ENCODE measurements at places on chromosomes 3 and 15. TPM values are rescaled to one million over a fixed set of nuclear protein-coding genes. Genes with fewer than 3 reads are reported as not detected.

- no peaks in the 10 kb centered on the region for H3K4me1 ChIP-seq
- H3K36me3 ChIP-seq, result no peaks in the 10 kb centered on the region
- no peak overlapping the region for H3K4me3 ChIP-seq
These were observed 230.2 kb downstream of the ZNF621 start for GRCh38 chr3:40754994-40755393.

DNA sequence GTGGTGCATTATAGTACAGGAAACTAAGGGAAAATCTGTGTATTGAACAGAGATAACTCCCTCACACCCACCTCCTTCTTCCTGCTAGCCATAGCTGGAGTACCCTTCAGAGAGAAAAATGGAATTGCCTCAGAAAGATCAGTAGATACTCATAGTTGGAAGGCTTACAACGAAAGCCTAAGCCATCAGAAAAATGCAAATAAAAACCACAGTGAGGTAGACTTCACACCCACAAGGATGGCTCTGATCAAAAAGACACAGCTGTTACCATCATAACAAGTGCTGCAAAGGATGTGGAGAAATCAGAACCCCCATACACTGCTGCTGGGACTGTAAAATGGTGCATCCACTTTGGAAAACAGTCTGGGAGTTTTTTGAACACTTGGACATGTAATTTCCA, 7.4 kb upstream of the DLG1 start:
- no peaks in the 10 kb centered on the region for H3K36me3 ChIP-seq
- no peak overlapping the region for H3K27ac ChIP-seq
- no peak overlapping the region for H3K4me3 ChIP-seq
- H3K27me3 ChIP-seq, result no peaks in the 10 kb centered on the region

DNA sequence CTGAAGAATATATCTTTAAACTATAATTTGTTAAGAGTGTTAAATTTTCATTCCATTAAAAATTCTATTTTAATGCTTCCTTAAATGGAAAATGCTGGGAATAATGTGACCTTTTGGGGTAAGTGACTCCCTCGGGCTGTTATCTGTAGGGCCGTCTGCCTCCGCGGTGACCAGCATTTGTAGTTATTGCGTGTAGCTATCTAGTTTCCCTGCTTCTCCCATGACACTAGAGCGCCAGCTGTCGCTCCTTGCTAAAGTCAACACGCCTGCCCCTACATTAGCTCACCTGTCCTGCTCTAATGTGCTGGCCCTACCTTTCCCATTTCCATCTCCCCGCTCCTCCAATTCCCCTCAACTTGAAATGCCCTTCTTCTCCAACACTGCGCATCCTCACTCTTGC, 12.4 kb upstream of the CHRM5 start:
- H3K27me3 ChIP-seq, result no peaks in the 10 kb centered on the region
- no peak overlapping the region for H3K27ac ChIP-seq
- peaks cover 2% of the 10 kb centered on the region for H3K4me1 ChIP-seq
- no peak overlapping the region for H3K4me3 ChIP-seq

GRCh38 chr15:89293012-89293411, 41.6 kb downstream of the POLG start:
- H3K27ac ChIP-seq, result no peak overlapping the region
- no peaks in the 10 kb centered on the region for H3K36me3 ChIP-seq
- H3K4me3 ChIP-seq, result no peak overlapping the region
- H3K27me3 ChIP-seq, result no peaks in the 10 kb centered on the region
- DNase-seq, result no peak

GRCh38 chr3:151462278-151462780, 1.5 kb upstream of the IGSF10 start:
- H3K4me1 ChIP-seq, result no peaks in the 10 kb centered on the region
- H3K36me3 ChIP-seq, result no peaks in the 10 kb centered on the region
- no peaks in the 10 kb centered on the region for H3K27me3 ChIP-seq
- H3K4me3 ChIP-seq, result no peak overlapping the region

GRCh38 chr3:89414270-89414669, 306.8 kb downstream of the EPHA3 start:
- no peak overlapping the region for H3K4me3 ChIP-seq
- no peak overlapping the region for H3K27ac ChIP-seq
- H3K27me3 ChIP-seq, result no peaks in the 10 kb centered on the region

DNA sequence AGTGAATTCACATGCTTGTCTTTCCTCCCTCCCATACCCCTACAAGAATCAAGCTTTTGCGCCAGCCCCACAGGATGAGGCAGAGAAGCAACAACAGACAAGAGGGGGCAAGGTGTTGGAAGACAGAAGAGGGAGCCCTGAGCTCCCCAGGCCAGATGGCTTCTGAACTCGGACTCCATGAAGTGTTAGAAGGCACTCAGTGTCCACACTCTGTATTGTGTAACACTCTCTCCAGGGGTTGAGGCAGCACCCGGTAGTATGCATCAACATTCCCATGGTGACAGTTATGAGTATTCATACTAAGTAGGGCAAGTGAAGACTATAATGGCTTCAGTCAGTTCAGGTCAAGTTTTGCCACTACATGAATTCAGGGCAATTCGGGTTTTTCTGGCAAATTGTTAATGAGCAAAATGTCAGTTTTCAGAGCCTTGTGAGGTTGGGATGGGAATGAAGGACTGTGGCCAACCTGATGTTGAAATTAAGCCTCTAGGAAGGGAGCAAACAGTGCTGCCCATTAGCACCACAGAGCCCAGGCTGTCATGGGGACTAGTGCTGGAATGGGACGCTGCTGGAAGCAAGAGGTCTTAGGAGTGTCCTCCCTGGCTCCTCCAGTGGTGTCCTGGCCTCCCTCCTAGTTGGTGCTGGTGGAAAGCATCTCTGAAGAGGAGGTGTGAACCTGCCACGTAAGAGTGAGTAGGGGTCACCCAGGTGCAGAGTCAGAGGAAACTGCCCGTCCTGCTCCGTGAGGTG, 79.4 kb downstream of the KLF15 start:
- H3K36me3 ChIP-seq, result no peaks in the 10 kb centered on the region
- no peak overlapping the region for H3K4me3 ChIP-seq
- DNase-seq, result no peak
- H3K27me3 ChIP-seq, result no peaks in the 10 kb centered on the region
- no peak overlapping the region for H3K27ac ChIP-seq

- peaks cover 6% of the 10 kb centered on the region for H3K36me3 ChIP-seq
- no peak overlapping the region for H3K27ac ChIP-seq
- peaks cover 30% of the 10 kb centered on the region for H3K4me1 ChIP-seq
These were observed 1.2 kb upstream of the HYAL1 start for GRCh38 chr3:50304601-50305000.

- H3K4me3 ChIP-seq, result no peak overlapping the region
- no peaks in the 10 kb centered on the region for H3K36me3 ChIP-seq
- no peaks in the 10 kb centered on the region for H3K4me1 ChIP-seq
- H3K27ac ChIP-seq, result no peak overlapping the region
- DNase-seq, result peak; percentile 36
- no peaks in the 10 kb centered on the region for H3K27me3 ChIP-seq
These were observed 462.1 kb downstream of the MFSD1 start for GRCh38 chr3:159263750-159264553.

GRCh38 chr3:52671676-52672075, 14.0 kb downstream of the PBRM1 start:
- H3K27me3 ChIP-seq, result no peaks in the 10 kb centered on the region

GRCh38 chr15:90595763-90596155, 66.0 kb downstream of the CRTC3 start:
- no peak overlapping the region for H3K4me3 ChIP-seq
- no peaks in the 10 kb centered on the region for H3K27me3 ChIP-seq
- no peaks in the 10 kb centered on the region for H3K36me3 ChIP-seq

DNA sequence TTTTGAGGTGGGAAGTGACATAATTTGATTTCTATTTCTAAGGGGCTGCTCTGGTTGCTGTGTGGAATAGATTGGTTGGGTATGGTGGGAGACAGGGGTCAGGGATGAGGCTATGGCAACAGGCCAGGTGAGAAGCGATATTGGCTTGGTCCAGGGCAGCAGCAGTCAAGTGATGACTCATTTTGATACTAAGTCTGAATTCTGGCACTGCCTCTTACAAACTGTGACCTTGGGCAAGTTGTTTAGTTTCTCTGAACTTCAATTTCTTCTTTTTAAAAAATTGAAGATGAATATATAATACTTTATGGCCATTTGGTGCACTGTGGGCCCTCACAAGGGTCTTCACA, 40.4 kb upstream of the CLSTN2 start:
- H3K27me3 ChIP-seq, result no peaks in the 10 kb centered on the region
- no peaks in the 10 kb centered on the region for H3K36me3 ChIP-seq
- no peak for DNase-seq
- no peaks in the 10 kb centered on the region for H3K4me1 ChIP-seq
- H3K4me3 ChIP-seq, result no peak overlapping the region

DNA sequence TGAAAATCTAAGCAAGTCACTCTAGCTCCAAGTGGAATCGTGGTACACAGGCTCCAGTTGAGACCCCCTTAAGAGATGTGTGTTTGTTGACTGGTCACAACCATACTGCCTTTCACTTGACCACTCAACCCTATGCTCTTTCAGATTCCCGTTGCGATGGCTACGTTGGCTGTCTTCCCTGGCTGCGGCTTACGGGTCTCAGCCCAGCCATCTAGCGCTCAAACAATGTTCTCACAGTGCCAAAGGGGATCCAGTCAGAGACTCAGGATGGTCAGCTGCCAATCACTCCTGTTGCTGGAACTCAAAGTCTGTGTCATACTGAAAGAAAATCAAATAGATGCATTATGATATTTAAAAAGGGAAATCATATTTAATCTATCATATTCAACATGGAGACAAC, 237.6 kb downstream of the ITPR1 start:
- no peaks in the 10 kb centered on the region for H3K27me3 ChIP-seq
- peak overlapping the region; percentile 0 for H3K27ac ChIP-seq
- H3K4me3 ChIP-seq, result no peak overlapping the region
- no peak for DNase-seq

DNA sequence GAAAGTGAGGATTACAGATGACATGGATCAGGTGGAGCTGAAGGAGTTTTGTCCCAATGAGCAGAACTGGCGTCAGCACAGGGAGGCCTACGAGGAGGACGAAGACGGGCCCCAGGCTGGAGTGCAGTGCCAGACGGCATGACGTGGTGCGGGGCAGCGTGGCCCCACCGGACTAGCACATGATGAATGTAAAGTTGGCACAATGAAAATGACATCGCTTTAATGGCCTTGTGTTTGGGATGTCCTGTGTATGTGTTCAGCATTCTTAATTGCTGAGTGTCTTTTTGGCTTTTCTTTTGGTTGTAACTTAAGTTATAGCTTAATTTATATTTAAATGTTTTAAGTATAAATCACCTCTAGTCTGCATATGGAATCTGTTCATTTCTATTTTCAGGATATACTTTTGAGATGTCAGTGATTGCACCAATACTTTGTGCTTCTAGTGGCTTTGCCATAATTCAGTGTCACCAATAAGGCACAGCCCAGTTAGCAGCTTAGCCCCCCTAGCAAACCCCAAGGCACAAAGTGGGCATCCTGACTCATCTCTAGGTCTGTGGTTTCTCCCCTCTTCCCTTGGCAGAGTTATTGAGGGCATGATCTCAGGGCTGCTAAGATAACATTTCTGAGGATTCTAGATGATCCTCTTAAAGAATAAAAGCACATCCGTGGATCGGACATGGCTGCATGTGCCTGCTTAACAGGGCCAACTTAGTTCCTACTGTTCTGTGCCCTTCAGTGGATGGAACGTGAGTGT, 16.1 kb downstream of the DNAJA4 start:
- H3K4me3 ChIP-seq, result no peak overlapping the region
- no peaks in the 10 kb centered on the region for H3K36me3 ChIP-seq
- no peak for DNase-seq
- H3K4me1 ChIP-seq, result no peaks in the 10 kb centered on the region

DNA sequence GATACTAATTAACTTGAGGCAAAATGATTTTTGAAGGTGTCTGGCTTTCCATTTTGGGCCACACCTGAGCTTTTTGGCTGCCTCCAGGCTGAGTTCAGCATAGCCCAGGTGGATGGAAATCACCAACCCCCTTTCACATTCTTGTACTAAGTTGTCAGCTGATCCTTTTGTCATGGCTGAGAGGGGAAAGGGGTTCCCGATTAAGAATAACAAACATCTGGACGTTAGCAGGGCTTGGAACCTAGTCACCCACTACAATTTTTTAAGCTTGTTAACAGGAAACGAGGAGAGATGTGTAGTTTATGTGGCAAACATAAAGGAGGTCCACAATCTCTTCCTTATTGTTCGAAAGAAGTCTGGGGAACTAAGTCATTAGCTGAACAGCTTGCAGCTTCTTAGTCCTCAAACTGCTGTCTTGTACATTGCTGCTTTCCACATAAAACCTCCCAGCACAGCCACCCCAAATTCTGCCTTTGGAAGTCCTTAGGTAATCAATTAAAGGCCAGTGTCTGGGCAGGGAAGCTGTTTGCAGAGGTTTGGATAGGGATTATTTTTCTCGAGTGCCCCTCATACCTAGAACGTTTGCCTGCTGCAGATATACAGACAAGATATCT, 5.0 kb downstream of the NR2F2 start:
- no peaks in the 10 kb centered on the region for H3K4me1 ChIP-seq
- peak overlapping the region; percentile 91 for H3K27ac ChIP-seq
- H3K36me3 ChIP-seq, result peaks cover 41% of the 10 kb centered on the region
- DNase-seq, result no peak
- peak overlapping the region; percentile 96 for H3K4me3 ChIP-seq
- no peaks in the 10 kb centered on the region for H3K27me3 ChIP-seq

- H3K36me3 ChIP-seq, result peaks cover 28% of the 10 kb centered on the region
- no peak overlapping the region for H3K4me3 ChIP-seq
- H3K4me1 ChIP-seq, result no peaks in the 10 kb centered on the region
- no peaks in the 10 kb centered on the region for H3K27me3 ChIP-seq
- no peak for DNase-seq
These were observed 36.4 kb downstream of the ZDHHC3 start for GRCh38 chr3:44939581-44940036.

DNA sequence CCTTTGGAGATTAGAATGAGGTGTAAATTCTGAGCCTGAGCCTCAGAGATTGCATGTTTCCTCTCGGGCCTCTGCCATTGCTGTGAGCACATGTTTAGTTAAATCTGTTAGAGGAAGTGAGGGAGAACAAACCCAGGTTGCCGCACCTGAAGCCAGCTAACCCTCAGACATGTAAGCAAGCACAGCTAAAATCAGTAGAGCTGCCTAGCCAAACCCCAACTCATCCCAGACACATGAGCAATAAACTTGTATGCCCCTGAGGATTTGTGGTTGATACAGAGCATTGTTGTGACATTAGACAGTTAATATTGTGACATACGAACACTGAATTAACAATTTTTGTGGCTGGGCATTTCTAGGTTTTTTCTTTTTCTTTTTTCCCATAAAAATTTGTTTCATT, 41.9 kb downstream of the NMD3 start:
- DNase-seq, result no peak
- H3K27me3 ChIP-seq, result no peaks in the 10 kb centered on the region
- H3K36me3 ChIP-seq, result no peaks in the 10 kb centered on the region
- H3K27ac ChIP-seq, result no peak overlapping the region
- no peaks in the 10 kb centered on the region for H3K4me1 ChIP-seq

- no peak overlapping the region for H3K4me3 ChIP-seq
- no peaks in the 10 kb centered on the region for H3K4me1 ChIP-seq
- no peak overlapping the region for H3K27ac ChIP-seq
- H3K36me3 ChIP-seq, result peaks cover 14% of the 10 kb centered on the region
- no peaks in the 10 kb centered on the region for H3K27me3 ChIP-seq
These were observed 17.9 kb upstream of the STIMATE start for GRCh38 chr3:52915294-52915693.

The LRTM1 gene
- total RNA-seq, result not detected

The BTLA gene
- 3.2 TPM for total RNA-seq

The SACM1L gene
- total RNA-seq, result 53.1 TPM

The SEC22A gene
- total RNA-seq, result 14.8 TPM

The TEX55 gene
- not detected for total RNA-seq

The GASK1A gene
- total RNA-seq, result 7.3 TPM

The CYP19A1 gene
- 0.50 TPM for total RNA-seq

The CA12 gene
- 237 TPM for total RNA-seq
